Mesenteric fat pad (tissue), 1 donor: ENCODE measurements at places on chromosomes 7 and 10.

DNA sequence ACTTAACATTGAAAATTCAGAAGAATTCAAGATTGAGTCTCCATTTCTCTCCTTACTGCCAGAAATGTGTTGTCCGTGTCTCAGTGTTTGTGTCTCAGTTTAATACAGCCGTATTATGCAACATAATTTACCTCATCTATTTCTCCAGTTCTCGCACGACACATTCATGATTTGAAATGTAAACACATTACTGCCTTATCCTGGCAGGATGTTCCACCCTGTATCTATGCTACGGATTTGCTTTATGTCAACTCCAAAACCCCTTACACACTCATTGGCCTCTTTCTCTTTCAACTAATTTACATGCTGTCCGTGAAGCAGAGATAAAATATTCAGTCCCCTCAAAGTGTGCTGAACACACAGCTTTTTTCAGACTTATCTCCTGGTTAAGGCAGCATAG, 653.7 kb upstream of the SEMA3D start:
- DNase-seq: no peak

- no peak for DNase-seq
Measured at GRCh38 chr10:96642973-96643372, 56.2 kb upstream of the TM9SF3 start.

- DNase-seq: no peak
Measured at GRCh38 chr10:70659306-70659705, 13.0 kb upstream of the ADAMTS14 start.

DNA sequence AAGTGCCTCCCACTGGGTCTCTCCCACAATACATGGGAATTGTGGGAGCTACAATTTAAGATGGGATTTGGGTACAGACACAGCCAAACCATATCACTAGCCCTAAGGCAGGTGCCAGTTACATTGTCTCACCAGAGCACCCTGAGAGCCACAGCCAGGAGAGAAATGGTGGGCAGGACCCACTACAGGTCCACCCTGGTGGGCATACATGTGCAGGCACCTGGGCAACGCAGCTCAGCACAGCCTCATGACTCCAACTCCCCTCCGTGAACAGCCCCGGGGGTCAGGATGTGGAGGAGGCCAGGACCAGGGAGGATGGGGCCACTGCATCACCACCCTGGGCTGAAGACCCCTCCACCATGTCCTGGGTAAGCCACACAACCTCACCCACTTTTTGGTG, 205.7 kb downstream of the PTPRN2 start:
- DNase-seq: no peak

DNA sequence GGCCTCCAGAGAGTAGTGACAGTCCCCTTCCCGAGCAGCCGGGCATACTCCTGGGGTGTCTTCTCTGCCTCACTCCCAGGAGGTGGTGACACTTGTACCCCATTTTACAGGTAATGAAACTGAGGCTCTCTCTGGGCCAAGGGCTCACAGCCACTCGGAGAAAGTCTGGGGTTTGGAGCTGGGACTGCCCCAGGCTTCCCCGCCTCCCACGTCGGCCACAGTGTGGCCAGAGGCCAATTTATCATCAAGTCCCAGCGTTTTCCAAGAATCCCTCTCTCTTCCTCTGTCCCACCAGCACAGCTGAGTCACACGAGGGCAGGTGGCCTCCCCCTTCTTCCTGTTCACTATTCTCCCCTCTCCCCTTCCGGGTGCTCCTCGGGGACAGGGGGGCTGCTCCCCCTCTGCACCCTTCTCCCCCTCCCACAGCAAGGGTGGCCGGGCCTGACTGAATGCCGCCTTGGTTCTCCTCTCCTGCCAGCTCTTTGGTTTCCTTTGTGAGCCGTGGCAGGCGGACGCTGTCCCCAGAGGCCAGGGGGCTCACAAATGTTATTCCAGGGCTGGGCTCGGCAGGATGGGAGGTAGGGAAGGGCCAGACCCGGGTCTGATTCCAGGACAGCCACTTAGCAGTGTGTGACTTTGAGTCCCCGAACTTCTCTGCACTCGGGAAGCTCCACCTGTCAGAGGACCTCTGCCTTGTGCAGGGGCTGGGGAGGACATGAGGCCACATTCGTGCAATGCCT, 17.7 kb downstream of the CLIP2 start:
- no peak for DNase-seq

GRCh38 chr10:71963351-71964097, 671 bp upstream of the CHST3 start:
- DNase-seq: peak; percentile 90

GRCh38 chr7:156836443-156836842, 56.5 kb downstream of the LMBR1 start:
- no peak for DNase-seq

GRCh38 chr7:3092468-3092867, 48.8 kb upstream of the CARD11 start:
- DNase-seq: no peak

DNA sequence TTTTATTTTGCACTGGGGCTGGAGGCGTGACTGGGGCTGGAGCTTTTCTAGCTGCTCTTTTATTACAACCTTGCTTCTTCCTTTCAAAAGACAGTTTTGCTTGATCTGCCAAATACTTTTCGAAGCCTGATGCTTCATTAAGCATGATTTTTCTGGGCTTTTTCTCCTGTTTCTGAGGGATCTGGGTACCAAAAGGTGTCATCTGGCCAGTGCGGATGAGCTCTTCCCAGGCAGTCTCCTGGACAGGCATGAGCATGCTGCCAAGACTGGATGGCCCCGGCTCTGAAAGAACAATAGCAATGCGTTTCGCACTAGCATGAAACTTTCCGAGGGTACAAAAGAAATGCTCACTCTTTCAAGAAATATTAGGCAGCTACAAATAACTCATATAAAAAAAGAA, 14.4 kb downstream of the ERCC6 start:
- no peak for DNase-seq

DNA sequence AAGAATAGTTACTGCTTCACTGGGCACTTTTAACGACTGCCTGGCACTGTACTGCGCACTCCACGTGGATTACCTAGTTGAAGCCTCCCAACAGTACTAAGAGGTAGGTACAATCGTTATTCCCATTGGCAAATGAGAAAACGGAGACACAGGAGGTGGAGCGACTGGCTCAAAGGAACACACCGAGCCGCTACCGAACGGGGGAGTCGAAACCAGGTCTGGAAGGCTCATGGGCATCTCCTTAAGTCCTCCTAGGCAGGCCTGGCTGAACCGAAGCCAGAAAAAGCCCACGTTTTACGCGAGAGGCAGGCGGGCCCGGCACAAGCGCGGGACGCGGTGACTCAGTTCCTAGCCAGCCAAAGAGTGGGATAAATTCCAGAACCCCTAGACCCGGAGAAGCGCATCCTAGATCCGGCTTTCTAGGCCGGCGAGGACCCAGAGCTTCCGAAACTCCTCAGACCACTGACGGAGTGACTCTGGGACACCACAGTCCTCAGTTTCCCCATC, 472 bp downstream of the PDAP1 start:
- DNase-seq: peak; percentile 93

- DNase-seq: no peak
Measured at GRCh38 chr7:142337054-142338001, 79.5 kb upstream of the PRSS58 start.

DNA sequence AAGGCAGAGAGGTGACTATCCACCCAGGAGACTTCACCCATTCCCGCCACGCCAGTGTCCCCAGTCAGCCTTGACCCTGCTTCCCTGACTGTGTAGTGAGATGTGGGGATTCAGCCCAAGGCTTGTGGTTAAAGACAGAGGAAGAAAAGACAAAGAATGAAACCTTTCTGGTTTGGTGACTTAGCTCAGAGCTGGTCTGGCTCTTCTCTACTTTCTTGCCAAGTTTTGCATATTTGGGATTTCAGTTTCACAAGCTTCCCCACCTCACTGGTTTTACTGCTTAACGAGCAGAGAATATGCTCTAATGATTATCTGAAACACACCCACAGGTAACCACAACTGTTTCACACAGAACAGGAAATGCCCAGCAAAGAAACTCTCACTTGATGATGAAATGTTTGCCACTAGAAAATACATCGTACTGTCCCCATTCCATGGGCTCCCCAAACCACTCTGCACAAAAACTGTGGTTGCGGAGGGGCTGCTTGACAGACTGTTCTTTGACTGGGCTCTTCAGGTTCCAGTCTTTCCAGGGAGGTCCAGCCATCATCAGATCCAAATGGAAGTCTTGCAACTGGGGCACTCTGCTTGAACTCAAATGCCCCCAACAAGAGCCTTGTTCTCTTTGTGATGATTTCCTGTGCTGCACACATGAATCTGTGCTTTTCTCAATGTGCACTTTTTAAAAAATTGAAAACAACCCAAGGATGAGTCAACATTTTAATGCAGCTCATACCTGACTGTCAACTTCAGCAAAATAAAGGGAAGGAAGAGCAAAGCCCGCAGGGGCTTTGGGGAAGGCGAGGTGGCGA, 95.5 kb downstream of the CTBP2 start:
- DNase-seq: no peak

GRCh38 chr7:155120460-155120859, 50.3 kb downstream of the HTR5A start:
- peak; percentile 59 for DNase-seq

DNA sequence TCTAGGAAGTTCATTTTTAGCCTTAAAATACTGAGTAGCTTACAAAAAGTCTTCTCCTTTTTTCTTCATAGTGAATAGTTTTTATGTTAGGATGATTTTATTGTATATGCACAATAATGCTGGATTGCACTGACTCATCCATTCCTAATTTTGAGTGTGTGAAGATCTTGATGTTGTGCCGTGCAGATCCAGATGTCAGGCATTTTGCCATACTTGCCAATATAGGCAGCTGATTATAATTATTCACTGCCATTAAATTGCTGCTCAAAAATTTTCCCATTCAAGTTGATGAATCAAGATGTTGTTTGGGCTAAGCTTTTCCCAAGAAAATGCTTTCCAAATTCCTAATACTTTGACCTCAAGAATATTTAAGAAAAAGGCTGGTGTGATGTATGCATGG, 218.3 kb downstream of the AHR start:
- DNase-seq: no peak

DNA sequence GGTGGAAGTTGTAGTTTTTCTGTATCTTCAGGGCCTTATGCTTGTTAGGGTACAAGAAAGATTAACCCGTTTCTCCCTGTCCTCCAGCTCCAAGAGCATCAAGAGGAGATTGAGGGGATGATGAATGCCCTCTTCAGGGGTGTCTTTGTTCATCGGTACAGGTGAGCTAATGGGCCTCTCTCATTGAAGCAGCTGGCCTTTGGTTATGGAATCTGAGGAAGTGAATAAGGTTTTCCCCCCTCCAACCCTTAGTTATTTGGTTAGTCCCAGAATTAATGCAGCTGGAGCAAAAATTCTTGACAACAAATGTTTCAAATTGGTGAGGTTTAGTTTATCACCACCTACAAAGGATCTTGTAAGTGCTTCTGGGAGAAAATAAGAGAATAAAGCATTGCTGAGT, 17.5 kb downstream of the STAG3 start:
- no peak for DNase-seq

GRCh38 chr7:116572036-116572435, 47.2 kb downstream of the CAV1 start:
- DNase-seq: no peak

DNA sequence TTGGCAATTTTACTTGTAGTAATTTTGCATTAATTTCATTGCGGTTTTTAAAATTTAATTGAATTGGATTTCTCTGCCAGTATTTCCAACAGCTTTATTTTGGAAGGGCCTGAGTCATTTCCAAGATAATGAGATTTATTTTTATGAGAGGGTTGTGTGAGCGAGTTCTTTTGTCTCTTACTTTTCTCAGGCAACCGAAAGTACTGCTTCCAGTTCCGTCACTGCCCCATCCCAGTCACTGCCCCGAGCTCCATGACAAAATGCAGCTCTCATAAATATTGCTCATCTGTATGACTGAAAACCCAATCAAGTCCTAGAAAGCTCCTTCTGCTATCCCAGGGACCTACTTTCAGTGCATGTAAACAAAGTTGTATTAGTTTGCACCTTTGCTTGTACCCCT, 468.4 kb upstream of the SEMA3D start:
- DNase-seq: no peak

DNA sequence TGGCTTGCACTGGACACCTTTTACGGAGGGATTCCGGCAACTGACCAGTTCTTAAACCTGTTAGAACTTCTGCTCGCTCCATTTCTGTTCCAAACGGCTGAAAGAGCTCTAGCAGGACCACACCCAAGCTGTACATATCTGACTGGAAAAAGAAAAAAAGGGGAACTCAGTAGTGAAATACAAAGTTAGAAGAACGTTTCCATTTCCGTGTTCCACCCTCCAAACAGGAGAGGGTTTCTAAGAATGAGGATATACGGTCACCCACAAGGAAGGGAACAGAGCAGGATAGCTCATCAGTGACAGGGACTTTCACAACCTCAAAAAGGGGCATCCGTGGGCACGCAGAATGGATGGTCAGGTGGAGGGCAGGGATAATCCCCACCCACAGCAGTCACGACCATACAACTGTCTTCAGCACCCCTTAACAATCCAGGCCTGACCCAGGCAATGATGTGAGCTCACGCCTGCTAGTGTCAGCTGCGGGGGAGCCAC, 4.3 kb upstream of the ANKRD61 start:
- no peak for DNase-seq

GRCh38 chr7:150927157-150927955, 50.8 kb downstream of the KCNH2 start:
- DNase-seq: peak; percentile 35

GRCh38 chr7:47759056-47759706, 177.3 kb upstream of the TNS3 start:
- DNase-seq: no peak

DNA sequence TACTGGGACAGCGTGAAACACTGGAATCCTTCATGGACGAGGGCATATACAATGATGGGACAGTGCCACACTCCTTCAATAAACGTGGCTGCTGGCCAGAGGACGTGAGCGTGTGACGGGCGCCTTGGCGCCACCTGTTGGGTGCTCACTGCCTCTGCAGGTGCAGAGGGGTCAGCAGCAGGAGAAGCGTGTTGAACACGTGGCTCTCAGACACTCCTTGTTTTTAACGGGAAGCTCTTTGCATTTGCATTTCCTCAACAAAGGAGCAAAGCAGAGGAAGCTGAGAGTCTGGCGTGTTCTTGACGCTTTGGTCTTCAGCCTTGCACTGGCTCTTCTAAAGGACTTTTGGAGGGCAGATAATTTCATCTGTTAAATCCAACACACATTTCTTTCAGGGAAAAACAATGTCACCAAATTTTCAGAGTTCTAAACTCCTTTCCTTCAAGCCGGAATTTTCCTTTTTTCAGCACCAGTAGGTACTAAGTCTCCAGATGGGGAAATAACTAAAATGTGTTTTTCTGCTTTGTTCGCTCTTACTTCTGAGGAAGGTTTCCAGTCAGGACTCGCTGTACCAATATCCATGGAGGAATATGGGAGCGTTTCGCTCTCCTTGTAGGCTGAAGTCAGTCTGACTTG, 2.9 kb upstream of the GET4 start:
- DNase-seq: no peak
